Activated effector memory CD4-positive, alpha-beta T cell treated with anti-CD3 and anti-CD28 coated beads, Interleukin-2, amount 50 U/mL, for 16 hours (primary cell): ENCODE measurements at places on chromosomes 4 and X.

DNA sequence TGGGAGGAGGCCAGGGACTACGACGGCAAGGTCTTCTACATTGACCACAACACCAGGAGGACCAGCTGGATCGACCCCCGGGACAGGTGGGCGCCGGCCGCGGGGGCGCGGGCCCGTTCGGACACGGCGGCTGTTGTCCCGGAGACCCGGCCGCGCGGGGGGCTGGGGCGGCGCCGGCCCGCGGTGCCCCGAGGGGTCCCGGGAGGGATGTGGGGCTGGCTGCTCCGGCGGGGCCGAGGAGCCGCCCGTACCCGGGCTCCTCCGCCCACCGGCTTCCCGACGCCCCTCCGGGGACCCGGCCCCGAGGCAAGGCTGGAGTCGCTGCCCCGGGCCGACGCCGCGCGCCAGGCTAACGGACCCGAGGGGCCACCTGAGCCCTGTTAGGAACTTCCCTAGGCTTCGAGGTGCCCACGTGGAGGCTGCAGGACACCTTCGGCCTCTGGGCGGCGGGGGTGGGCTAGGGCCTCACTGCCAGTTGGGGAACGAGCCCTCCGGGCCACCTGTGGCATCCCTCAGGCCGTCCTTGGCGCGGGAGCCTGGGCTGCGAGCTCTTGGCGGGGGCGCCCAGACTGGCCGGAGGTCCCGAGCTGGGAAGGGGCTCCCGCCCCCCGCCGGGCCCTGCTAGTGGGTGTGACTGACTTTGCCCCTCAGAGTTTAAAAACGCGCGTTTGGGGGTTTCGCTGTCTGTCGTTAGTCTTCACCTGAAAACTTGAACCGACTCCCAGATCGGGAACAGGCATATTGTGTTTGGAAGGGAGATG is 660 bp downstream of the WWC2 start:
- peak; percentile 63 for DNase-seq

GRCh38 chrX:131046596-131046995 is 11.6 kb upstream of the ARHGAP36 start:
- DNase-seq, result no peak

DNA sequence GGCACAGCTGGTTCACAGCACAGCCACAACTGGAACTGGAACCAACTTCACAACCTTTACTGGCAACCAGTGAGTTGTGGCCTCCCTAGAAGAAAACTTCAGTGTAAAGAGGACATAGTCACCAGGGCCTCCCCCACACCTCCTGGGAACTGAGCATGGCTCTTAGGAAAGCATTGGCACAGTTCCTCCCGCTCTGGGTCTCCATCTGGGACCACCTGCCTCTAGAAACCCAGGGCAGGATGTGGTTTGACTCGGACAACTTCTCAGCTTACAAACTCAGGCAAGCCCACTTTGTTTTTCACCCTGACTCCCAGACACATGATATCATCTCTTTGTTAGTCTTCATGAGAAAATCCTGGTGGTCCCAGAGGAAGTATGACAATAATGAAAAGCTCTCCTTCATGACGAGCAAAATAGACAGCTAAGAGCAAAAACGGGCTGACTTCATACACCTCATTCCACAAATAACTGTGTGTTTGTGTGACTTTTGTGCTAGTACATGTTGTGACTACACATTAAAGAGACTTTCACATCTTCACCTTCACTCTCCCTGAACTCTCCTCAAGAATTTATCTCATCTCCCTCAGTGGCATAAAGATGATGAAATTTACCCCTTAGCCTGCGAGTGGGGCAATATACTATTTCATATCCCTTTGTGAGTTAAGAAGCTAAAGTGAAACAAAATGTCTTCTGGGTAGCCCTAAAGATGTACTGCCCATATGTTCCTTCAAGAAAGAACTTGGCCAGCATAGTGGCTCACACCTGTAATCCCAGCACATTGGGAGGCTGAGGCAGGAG is 75.4 kb downstream of the SH3KBP1 start:
- no peak for DNase-seq

- DNase-seq, result no peak
These were observed 275.5 kb downstream of the CFAP299 start for GRCh38 chr4:80610845-80611677.

GRCh38 chr4:38800366-38800765 is 4.2 kb downstream of the TLR1 start:
- DNase-seq, result no peak

DNA sequence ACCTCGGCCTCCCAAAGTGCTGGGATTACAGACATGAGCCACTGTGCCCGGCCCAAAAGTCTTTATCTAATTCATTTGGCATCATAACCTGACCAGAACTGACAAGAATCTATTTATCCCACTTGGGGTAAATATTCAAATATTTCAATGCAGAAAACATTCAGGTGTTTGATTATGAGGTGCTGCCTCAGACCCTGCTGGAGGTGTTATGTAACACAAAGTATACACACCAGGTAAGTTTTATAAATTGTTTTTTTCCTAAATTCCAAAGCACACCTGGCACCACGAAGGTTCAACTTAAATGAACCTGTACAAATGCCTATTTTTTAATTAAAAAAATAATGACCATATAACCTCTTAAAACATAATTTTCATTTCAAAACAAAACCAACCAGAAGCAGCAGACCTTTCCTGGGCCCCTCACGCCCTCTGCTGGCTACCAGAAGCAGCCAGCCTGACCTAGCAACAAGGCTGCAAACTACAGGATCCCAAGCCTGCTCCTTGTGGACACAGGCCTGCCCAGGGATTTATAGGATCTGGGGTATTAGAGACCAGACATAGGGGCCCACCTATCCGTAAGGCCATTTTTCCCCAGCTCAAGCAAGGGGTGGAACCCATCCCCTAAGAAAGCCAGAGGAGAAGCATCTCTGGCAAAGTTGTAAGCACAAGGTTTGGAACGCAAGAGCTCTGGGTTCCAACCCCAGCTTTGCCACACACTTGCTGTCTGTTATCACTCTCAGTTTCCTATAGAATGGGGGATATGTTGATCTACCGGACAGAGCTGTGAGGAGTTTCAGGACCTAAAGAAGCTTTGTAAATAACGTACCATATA is 11.7 kb downstream of the OTUD5 start:
- peak; percentile 81 for DNase-seq

DNA sequence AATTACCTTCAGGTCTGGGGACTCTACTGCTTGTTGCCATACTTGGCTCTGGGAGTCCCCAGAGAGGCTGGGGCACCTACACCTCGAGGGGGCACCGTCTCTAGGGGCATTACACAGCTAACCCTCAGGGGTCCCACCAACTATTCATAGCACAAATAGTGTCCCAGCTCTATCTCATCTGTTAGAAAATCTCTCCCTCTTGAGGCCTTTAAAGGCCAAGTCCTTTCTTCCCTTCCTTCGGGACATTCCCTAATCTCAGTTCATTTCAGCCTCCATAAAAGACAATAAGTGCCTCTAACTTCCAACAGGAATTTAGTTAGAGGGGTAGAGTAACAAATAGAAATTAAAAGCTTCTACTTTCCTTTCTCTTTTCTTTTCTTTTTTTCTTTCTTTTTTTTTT is 55.8 kb upstream of the SORBS2 start:
- DNase-seq, result no peak

- DNase-seq, result peak; percentile 33
These were observed 7.4 kb upstream of the PDE6B start for GRCh38 chr4:617644-618641.

GRCh38 chr4:15971068-15971801 is 8.3 kb upstream of the FGFBP2 start:
- DNase-seq, result no peak

DNA sequence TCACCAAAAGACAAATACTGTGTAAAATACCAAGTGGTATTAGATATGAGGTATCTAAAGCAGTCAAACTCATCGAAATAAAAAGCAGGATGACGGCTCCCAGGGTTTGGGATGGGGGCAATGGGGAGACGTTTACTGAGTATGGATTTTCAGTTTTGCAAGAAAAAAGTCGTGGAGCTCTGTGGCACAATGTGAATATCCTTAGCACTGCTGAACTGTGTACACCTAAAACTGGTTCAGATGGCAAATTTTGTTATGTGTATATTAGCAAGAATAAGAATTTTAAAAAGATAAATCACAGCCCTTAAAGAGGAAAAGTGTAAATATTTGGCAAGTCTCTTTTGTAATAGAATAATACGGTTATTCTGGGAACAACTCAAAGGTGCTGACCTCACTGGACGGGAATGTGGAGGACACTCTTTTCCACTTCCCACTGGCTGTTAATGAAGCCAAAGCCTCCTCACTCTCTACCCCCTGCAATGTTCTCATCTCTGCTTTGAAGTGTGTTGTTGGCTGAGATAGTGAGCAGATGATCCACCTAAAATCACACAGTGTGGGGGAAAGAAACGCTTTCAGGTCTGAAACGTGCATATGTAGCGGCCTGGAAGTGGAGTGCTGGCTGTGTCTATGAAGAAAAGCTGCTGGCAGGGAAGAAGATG is 49.2 kb downstream of the SEL1L3 start:
- no peak for DNase-seq

- peak; percentile 82 for DNase-seq
These were observed 750 bp downstream of the TMEM129 start for GRCh38 chr4:1720163-1720983.

GRCh38 chrX:110182362-110182761 is 135.5 kb downstream of the AMMECR1 start:
- DNase-seq, result no peak

GRCh38 chr4:7335344-7336066 is 99.2 kb downstream of the PSAPL1 start:
- peak; percentile 69 for DNase-seq

DNA sequence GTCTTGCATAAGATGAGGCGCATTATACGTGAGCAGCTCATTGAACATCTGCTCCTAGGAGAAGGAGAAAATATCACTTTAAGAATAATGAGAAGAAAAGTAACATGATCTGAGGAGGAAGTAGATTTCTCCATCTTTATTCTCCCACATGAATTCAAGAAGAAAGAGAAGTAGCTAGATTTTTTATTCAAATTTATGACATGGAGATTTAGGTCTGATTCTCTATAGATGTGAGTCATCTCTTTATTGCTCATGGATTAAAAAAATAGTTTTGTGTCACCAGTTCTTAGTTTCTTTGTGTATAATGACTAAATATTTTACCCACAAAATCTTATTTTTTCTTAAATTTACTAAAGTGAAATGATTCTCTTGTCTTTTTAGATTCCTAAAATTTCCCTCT is 40.4 kb downstream of the HPGDS start:
- DNase-seq, result no peak

GRCh38 chr4:175996206-175996605 is 69.4 kb upstream of the WDR17 start:
- no peak for DNase-seq

DNA sequence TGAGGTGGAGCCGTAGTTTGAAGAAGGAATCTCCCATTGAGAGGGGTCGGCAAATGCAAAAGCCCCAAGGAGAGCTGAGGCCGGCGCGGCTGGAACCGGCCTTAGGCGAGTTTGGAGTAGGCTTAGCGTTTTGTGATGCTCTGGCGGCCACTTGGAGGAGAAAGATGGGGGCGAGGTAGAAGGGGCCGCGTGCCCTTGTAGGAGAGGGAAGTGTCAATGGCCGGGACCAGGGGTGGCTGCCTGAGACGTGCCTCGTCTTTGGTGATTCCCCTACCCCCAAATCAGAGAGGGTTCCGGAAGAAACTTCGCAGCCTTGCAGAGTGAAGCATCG is 11.7 kb downstream of the MSX1 start:
- no peak for DNase-seq

- no peak for DNase-seq
These were observed 905.3 kb upstream of the INTU start for GRCh38 chr4:126727461-126727860.

DNA sequence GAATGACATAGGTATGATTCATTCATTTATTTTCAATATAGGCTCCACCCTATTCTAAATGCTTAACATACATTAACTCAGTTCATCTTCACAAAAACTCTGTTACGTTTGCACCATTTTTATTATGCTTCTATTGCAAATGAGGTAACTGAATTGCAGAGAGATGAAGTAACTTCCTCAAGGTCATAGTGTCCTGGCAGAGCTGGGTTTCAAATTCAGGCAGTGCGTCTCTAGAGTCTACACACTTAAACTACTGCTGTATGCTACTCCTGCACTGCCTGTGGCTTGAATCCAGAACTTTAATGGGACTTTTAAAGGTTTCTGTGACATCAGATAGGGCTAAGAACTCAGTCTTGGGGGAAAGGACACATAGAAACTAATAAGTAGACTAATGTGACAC is 413.4 kb downstream of the UBE2NL start:
- no peak for DNase-seq

GRCh38 chr4:41472081-41472480 is 65.9 kb upstream of the LIMCH1 start:
- no peak for DNase-seq

DNA sequence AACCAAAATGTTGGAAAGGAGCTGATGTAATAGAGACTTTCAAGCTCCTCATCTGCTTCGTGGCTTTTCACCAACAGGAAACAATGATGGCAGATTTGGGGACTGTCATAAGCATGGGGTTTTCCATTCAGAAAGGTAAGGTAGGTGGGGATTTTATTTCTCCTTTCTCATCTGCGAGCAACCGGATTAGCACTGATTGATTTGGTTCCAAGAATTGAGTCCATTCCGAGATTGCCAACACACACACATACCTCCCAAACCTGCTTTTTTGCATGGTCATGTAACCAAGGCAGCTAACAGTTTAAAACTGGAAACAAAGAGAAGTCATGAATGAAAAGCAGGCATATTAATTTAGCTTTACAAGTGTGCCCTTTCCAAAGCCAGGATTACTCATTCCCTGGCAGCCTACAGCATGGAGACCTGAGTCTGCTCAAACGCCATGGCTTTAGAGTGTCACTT is 63.0 kb upstream of the LNX1 start:
- no peak for DNase-seq

DNA sequence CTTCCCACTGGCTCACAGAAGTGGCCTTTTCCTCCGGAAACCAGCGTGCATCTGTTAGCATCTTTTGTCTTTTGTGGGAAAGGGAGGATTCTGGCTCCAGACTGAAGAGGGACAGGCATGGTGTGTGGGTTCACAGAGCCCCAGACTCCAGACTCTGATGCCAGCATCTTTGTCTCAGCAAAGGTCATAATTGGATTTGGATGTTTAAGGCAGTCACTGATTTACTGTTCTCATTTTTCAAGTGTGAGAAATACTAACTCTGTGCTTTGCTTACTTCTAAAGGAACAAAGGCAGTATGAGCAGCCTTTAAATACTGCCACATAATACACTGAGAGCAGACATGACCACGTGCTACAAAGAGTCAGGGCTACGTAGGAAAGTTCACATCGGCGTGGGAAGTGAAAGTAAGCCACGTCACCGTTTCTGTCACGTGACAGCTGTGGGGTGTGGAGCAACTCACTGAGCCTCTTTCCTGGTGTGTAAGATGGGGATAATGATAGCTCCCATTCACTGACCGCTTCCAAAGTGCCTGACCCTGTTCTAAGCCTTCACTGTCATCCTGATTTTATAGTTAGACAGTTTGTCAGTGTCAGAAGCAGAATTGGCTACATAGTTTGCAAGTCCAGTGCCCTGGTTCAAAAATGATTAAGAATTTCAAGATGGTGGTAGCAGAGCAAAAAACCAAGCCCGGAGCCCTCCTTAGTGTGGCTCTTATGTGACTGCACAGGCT is 24.8 kb upstream of the TMSB4X start:
- DNase-seq, result peak; percentile 94
